Stimulated activated CD8-positive, alpha-beta memory T cell treated with anti-CD3 and anti-CD28 coated beads, Interleukin-7, amount 100 ng/mL, for 1 hour (primary cell): ENCODE measurements at places on chromosomes 11 and 22.

DNA sequence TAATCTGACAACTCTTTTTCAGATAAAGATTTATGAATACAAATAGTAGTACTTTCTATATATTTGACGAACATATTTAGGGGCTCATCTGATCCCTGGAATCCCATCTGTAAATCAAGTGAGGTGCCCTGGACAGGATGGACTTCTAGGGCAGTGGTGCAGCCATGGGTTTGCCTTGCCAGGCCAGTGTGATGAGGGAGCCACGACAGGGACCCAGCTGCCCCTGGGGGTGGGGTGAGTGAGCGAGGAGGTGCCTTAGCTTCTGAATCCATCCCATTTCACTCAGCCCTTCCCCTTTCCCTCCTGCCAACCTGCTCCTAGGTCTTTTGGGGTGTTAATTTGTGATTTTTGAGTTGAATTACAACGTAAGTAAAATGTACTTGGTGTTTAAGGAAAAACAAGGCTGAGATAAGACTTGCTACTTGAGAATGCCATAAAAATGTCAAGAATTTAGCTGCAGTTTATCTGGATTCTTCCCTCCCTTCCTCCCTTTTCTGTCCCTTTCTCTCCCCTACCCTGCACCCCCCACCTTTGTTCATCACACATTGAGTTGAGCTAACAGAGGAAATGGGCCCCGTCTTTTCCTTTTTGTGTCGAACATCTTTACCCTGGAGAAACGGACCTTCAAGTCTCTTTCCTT lies 60.8 kb downstream of the PPFIBP2 start:
- DNase-seq: no peak

GRCh38 chr11:88012456-88012855 lies 162.8 kb downstream of the RAB38 start:
- DNase-seq: no peak

- no peak for DNase-seq
These were observed 38.6 kb downstream of the GGTLC2 start for GRCh38 chr22:22682807-22683667.

DNA sequence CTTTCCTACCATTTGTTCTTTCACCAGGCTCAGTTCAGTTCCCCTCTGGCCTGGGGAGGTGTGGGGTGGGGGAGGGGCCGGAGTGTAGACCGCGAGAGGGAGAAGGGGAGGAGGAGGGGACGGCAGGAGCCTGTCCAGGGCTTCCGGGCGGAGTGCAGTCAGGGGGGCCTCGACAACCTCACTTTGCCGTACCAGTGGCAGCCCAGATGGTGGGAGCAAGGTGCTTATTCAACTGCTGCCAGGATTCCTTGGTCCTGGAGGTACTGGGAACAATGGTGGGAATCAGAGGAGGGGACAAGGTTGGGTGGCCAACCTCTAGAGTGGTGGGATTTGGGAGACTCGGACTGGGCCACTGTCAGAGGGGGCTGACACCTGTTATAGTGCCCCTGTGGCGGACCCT lies 1.2 kb downstream of the BACE1 start:
- no peak for DNase-seq

GRCh38 chr11:11157185-11157584 lies 195.9 kb downstream of the CSNK2A3 start:
- peak; percentile 31 for DNase-seq

GRCh38 chr22:36144886-36145541 lies 15.5 kb downstream of the APOL3 start:
- no peak for DNase-seq

DNA sequence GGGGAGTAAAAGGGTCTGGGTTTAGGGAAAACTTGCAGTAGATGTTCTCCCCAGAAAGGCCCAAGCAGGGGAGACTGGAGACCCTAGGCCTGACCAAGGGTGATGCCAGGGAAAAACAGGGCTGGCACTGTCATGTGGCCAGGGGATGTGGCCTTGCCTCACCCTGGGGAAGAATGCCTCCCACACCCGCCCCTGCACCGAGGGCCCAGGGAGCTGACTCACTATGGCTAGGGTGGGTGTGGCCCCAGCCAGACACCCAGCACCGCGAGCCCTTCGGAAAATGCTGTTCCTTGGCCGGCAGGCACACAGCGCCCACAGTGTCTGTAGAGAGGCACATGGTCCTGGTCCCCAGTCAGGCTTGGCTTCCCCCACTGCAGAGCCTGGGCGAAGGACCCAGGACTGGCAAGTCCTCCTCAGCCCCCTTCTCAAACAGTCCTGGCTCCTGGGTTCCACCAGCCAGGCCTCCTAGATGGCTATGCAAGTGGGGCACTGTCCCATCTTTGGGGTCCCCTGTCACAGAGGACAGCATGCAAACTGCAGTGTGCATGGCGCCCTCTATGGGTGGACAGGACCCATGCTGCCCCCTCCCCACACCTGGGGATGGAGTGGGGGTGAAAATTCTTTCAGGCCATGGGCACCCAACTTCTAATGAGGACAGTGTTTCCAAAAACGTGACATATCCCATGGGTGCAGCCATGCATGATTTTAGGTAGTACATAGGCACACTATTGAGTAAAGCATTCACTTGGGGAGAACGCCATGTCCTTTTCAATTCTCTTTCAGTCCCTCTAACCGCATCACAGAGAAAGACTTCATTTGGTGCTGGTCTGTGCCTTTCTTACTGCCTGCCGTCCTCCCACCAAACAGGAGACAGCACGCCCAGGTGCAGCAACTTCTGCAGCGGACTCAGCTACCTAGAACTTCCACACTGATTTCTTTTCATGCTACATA lies 15.2 kb downstream of the TMPRSS5 start:
- no peak for DNase-seq

DNA sequence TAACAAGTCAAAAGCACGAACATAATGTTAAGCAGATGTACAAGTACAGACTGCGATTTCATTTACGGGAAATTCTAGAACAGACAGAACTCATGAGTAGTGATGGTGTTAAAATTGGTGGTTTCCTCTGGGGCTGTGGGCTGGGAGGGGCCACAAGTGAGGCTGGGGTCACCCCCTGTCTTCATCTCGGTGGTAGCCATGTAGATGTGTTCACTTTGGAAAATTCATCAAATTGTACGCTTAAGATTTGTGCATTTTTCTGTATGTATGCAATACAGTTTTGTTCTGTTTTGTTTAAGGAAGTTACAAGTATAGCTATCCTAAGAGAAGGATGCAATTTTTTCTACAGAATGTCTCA lies 504 bp upstream of the ASCC2 start:
- no peak for DNase-seq

- no peak for DNase-seq
These were observed 144.1 kb downstream of the NOX4 start for GRCh38 chr11:89347071-89347470.

GRCh38 chr22:25869771-25870170 lies 127.8 kb downstream of the MYO18B start:
- no peak for DNase-seq

- DNase-seq: no peak
These were observed 230.1 kb upstream of the DDI1 start for GRCh38 chr11:103806130-103806895.
